ENCODE measurements at places on chromosomes 1 and 21.

- DNase-seq: no peak
These were observed 36.4 kb downstream of the RXRG start for GRCh38 chr1:165408518-165408917.

DNA sequence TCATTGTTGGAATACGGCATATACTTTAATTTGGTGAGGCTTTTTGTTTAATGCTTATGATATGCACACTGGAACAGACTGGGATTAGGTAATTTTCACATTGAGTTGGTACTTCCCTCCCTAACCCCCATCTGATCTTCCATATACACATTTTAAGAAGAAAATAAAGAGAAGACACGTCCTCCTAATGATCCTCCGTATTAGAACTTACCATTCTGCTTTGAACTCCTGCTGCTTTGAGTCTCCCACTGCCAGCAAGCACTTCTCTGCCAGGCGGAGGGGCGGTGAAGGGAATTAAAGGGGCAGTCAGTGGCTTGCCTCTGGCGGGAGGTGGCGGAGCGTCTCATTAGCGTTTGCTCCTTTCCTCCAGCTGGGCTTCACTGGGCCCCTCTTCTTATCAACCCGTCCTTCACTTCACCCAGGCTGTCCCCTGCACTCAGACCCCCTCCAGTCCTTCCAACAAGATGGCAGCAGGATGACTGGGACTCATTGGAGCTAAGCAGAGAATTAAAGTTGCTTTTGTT lies 433.4 kb downstream of the KIF26B start:
- DNase-seq: no peak

- DNase-seq: no peak
These were observed 253.2 kb downstream of the PTPRC start for GRCh38 chr1:198892065-198892464.

GRCh38 chr1:203512848-203513584 lies 19.1 kb downstream of the OPTC start:
- DNase-seq: peak; percentile 21

DNA sequence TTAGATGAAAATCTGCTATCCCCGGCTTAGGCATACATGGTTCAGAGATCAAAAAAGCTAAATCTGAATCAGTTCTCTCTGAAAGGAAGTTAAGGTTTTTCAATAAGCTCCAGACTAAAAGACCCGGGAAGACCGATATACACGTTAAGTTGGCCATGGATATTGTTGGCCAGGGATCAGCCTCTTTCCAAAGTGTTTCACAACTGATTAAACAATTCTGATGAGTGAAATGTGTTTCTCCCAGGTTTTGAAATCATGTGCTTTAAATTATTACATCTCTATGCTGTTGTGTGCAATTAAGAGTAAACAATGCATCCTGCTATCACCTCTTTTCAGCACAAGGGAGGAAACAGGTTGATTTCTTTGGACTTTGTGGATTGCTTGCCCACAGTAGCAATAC lies 23.7 kb upstream of the GNG12 start:
- DNase-seq: no peak

GRCh38 chr21:36388835-36389234 lies 3.6 kb downstream of the CHAF1B start:
- DNase-seq: no peak
